Bladder microvascular endothelial cell (primary cell): ENCODE measurements at places on chromosomes 1 and 21. TPM values are rescaled to one million over a fixed set of nuclear protein-coding genes. Genes with fewer than 3 reads are reported as not detected.

Gene IQCC
- total RNA-seq: 1.1 and 1.8 TPM in 2 replicates

Gene ARHGEF16
- total RNA-seq: 0.81 and 0.94 TPM in 2 replicates

Gene RIMKLA
- total RNA-seq: under 0.01 and 0.06 TPM in 2 replicates

Gene APCS
- total RNA-seq: not detected in 2 replicates

Gene MDM4
- total RNA-seq: 12.8 and 43.1 TPM in 2 replicates

Gene CD1E
- total RNA-seq: not detected in 2 replicates

Gene PLA2G2C
- not detected in 2 replicates for total RNA-seq
